Memory B cell (primary cell): ENCODE measurements at places on chromosomes 6 and 20.

GRCh38 chr6:155936551-155936950, 480.9 kb upstream of the NOX3 start:
- H3K36me3 ChIP-seq = no peaks in the 10 kb centered on the region
- DNase-seq = no peak
- no peak overlapping the region for H3K4me3 ChIP-seq
- no peaks in the 10 kb centered on the region for H3K4me1 ChIP-seq
- no peak overlapping the region for H3K27ac ChIP-seq

- DNase-seq = no peak
- peak overlapping the region; percentile 96 for H3K27ac ChIP-seq
- H3K27me3 ChIP-seq = no peaks in the 10 kb centered on the region
- H3K4me3 ChIP-seq = peak overlapping the region; percentile 21
- H3K4me1 ChIP-seq = peaks cover 49% of the 10 kb centered on the region
Measured at GRCh38 chr20:53838311-53838868, 232.0 kb downstream of the BCAS1 start.

DNA sequence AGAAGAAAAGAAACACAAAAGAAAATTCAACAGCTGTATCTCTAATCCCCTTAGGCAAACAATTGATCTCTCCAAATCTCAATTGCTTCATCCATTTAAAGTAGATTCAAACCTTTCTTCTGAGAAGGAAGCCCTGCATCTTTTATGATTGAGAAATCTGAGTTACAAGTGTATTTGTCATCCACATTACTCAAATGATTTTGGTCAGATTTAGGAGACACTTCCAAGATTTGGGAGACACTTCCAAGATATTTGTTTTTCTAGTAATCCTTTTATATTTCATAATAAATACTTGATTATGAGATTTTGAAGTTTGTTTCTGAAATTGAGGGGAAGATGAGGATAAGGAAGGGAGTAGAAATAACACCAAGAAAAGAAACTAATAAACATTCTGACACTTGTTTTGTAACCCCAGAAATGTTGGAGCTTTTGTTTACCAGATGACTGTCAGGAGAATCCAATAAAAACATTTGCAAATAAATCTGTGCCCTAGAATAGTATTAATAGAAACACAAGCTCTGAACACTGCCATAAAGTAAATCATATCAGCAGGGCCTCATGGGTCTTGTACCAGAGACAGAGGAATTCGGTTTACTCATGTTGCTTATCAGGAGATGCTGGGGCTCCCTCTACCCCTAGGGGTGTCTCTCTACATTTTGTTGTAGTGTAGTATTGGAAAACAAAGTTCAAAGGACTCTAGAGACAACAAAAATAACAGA, 314.3 kb upstream of the NT5E start:
- H3K27ac ChIP-seq = no peak overlapping the region
- no peaks in the 10 kb centered on the region for H3K4me1 ChIP-seq
- H3K4me3 ChIP-seq = no peak overlapping the region

DNA sequence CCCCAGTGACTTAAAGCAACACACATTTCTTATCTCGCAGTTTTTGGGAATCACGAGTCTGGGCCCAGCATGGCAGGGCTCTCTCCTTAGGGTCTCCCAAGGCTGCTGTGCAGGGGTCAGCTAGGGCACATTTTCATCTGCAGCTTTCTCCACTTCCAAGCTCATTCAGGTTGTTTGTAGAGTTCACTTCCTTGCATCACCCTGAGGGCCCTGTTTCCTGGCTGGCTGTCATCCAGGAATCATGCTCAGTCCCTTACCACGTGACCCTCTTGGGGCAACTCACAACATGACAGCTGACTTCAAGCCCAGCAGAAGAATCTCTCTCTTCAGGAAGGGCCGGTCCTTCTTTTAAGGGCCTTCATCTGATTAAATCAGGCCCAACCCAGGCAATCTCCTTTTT, 21.3 kb downstream of the SNAP25 start:
- H3K4me1 ChIP-seq = no peaks in the 10 kb centered on the region
- DNase-seq = no peak
- H3K27me3 ChIP-seq = peaks cover 2% of the 10 kb centered on the region
- H3K27ac ChIP-seq = no peak overlapping the region

GRCh38 chr6:135992739-135993138, 141.2 kb downstream of the PDE7B start:
- DNase-seq = no peak
- no peak overlapping the region for H3K4me3 ChIP-seq
- H3K27me3 ChIP-seq = no peaks in the 10 kb centered on the region

DNA sequence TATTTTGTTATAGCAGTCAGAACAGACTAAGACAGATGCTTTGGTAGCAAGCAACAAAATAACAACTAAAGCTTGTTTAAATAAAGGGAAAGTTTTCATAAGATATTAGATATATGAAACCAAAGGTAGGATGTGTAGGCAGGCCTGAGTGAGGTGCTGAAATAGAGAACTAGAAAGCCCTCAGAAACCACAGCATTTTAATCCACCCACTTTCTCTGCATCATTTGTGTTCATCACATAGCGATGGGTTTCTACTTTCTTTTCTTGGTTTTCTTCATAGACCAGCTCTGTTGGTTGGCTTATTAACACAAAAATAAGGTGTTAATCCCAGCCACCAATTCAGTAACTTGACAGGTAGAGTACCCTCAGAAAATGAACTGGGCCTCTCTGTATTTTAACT, 58.6 kb downstream of the RPS12 start:
- H3K27ac ChIP-seq = no peak overlapping the region
- no peak overlapping the region for H3K4me3 ChIP-seq
- no peaks in the 10 kb centered on the region for H3K4me1 ChIP-seq
- peaks cover 6% of the 10 kb centered on the region for H3K36me3 ChIP-seq
- no peak for DNase-seq

DNA sequence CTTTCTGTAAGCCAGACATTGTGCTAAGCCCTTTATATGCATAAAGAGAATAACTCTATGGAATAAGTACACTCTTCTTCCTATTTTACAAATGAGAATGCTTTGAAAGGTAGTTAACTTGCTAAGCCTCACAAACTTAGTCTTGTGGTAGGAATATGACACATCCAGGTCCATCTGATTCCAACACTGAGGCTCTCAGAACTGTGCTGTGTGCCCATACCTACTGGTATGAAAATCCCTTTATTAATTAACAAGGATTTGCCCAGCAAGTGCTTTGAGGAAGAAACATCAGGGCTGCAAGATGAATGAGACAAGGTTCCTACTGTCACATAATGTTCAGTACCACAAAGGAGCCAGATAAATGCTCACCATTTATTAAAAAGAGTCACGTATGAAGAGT, 122.6 kb downstream of the TNFRSF21 start:
- peaks cover 8% of the 10 kb centered on the region for H3K27me3 ChIP-seq
- no peak overlapping the region for H3K4me3 ChIP-seq
- no peak overlapping the region for H3K27ac ChIP-seq
- H3K36me3 ChIP-seq = no peaks in the 10 kb centered on the region
- no peak for DNase-seq

DNA sequence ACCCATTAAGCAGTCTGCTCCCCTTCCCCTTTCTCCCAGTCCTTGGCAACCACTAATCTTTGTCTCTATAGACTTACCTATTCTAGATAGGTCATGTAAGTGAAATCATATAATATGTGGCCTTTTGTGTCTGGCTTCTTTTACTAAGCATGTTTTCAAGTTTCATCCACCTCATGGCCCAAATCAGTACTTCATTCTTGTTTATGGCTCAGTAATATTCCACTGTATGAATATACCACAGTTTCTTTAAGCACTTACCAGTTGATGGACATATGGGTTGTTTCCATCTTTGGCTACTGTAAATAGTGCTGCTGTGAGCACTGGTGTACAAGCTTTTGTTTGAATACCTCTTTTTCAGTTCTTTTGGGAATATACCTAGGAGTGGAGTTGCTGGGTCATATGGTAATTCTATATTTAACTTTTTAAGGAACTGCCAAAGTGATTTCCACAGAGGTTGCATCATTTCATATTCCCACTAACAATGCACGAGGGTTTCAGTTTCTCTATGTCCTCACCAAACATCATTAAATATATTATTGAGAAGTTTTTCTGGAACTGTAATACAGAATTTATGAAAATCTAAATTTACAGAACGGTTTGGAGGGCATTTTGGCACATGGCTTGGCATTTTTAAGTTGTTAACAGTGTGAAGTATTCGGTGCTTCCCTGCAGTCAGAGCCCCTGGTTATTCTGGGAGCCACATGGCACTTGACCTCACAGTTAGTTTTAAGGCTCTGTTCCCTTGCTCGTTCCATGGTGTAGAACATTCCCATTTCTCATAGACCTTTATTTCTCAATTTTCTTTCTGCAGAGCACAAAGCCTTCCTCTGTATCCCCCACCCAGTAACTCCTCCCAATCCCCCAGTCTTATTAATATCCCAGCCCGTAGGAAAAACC, 27.0 kb upstream of the DTNBP1 start:
- no peak overlapping the region for H3K27ac ChIP-seq
- no peaks in the 10 kb centered on the region for H3K4me1 ChIP-seq
- H3K4me3 ChIP-seq = no peak overlapping the region
- DNase-seq = no peak
- H3K27me3 ChIP-seq = no peaks in the 10 kb centered on the region

DNA sequence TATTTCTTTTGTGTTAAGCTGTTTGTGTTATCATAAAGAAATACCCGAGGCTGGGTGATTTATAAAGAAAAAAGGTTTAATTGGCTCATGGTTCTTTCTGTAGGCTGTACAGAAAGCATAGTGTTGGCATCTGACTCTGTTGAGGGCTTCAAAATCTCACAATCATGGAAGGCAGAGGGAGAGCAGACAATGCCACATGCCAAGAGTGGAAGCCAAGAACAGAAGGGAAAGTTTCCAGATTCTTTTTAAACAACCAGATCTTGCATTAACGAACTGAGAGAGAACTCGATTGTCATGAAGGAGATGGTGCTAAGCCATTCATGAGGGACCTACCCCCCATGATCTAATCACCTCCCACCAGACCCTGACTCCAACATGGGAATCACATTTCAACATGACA, 290.1 kb downstream of the BMP2 start:
- no peak overlapping the region for H3K27ac ChIP-seq
- no peak for DNase-seq
- no peaks in the 10 kb centered on the region for H3K36me3 ChIP-seq
- no peak overlapping the region for H3K4me3 ChIP-seq
- H3K4me1 ChIP-seq = no peaks in the 10 kb centered on the region

GRCh38 chr6:118334634-118335033, 213.5 kb upstream of the PLN start:
- no peaks in the 10 kb centered on the region for H3K27me3 ChIP-seq
- no peaks in the 10 kb centered on the region for H3K4me1 ChIP-seq
- no peak for DNase-seq
- no peak overlapping the region for H3K4me3 ChIP-seq

DNA sequence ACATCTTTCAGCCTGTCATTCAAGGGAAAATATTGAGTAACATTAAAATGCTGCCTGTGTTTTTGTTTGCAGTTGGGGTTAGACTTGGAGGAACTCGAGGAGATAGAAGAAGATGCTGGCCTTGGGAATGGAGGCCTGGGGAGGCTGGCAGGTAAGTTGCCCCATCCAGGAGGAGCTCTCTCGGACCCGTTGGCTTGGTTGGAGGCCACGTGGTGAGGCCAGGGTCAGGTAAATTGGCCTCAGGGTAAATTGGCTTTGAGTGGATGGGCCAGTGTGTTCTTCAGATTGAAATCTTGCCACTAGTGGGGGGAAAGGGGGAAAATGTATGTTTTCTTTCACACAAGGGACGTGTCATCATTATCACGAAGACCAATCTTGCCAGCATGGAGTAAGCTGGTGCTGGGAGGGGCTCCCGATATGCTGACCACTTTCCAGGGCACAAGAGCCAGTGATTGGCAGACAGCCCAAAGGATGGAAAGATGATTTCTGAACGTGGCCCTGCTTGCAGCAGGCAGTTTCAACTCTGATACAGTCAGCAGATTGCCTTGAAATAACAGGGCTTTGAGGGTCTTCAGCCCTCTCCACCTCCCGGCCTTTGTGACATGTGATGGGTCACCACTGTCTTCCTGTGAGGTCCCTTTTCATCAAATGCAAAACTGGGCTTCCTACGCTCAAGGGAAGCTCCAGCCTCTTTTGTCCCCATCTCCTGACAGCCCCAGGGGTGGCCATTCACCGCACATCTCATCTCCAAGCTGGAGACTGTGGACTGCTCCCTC, 21.4 kb downstream of the PYGB start:
- no peaks in the 10 kb centered on the region for H3K27me3 ChIP-seq
- peaks cover 8% of the 10 kb centered on the region for H3K4me1 ChIP-seq
- no peak overlapping the region for H3K4me3 ChIP-seq
- DNase-seq = no peak

DNA sequence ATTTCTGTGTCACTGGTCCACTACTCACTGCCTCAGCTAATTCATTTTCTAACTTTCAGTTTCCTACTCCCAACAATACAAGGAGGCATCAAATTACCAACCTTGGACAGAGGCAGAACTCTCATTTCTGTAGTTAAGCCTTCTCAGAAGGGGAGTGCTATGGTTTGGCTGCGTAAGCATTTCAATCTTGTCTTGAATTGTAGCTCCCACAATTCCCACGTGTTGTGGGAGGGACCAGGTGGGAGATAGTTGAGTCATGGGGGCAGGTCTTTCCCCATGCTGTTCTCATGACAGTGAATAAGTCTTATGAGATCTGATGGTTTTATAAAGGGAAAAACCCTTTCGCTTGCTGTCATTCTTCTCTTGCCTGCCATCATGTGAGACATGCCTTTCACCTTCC, 22.9 kb downstream of the HLA-DRA start:
- H3K4me1 ChIP-seq = peaks cover 20% of the 10 kb centered on the region
- peaks cover 1% of the 10 kb centered on the region for H3K27me3 ChIP-seq
- peak; percentile 20 for DNase-seq
- peak overlapping the region; percentile 25 for H3K4me3 ChIP-seq
- peak overlapping the region; percentile 25 for H3K27ac ChIP-seq
- H3K36me3 ChIP-seq = peaks cover 2% of the 10 kb centered on the region

DNA sequence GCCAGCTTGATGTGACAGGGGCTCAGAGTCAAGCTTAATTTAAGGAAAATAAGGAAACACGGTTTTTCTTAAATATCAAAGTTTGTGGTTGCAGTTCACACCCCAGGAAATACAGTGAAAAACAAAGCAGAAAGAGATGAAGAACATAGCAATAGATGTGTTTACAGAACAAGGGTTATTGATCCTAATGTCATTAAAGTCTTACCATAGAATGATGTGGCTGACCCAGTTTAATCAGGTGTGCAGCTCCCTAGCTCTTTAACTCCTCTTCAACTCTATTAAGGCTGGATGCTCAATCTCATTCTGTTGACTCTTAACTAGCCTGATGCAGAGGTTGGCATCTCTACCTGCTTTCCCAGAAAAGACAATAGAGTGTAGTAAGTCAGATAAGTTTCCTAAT, 7.5 kb upstream of the GTF3C6 start:
- no peaks in the 10 kb centered on the region for H3K4me1 ChIP-seq
- H3K27me3 ChIP-seq = no peaks in the 10 kb centered on the region
- DNase-seq = no peak

- H3K27me3 ChIP-seq = peaks cover 1% of the 10 kb centered on the region
- H3K4me1 ChIP-seq = no peaks in the 10 kb centered on the region
- H3K27ac ChIP-seq = no peak overlapping the region
- no peak for DNase-seq
- no peaks in the 10 kb centered on the region for H3K36me3 ChIP-seq
- H3K4me3 ChIP-seq = no peak overlapping the region
Measured at GRCh38 chr6:153947808-153948447, 91.1 kb upstream of the OPRM1 start.
